8988T (cell line): ENCODE measurements at places on chromosomes 13 and 19.

GRCh38 chr19:51743405-51743804 is 8.3 kb downstream of the FPR1 start:
- no peak for DNase-seq

GRCh38 chr19:5131506-5132205 is 162.7 kb downstream of the KDM4B start:
- no peak for DNase-seq

DNA sequence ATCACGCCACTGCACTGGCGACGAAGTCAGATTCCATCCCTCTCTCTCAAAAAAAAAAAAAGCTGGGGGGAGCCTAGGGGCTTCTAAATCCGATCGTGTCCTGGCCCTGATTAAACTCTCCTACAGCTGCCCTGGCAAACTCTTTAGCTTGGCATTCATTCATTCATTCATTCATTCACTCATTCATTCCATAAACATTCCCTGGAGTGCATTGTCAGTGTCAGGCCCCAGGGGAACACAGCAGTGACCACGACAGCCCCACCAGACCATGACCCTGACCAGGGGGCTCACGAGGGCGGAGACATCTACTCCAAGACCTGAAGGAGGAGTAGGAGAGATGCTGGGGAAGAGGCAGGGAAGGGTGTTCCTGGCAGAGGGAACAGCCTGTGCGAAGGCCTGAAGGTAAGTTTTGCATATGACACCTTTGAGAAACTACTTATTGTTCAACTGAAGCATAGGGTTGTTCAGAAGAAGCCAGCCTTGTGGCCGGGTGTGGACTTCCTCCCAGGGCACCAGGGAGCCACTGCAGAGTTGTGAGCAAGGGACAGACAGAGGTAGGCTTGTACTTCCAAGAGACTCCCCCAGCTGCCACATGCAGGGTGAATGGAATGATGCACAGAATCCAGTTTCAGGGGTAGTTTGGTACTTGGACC is 24.5 kb downstream of the CEACAM16 start:
- no peak for DNase-seq

DNA sequence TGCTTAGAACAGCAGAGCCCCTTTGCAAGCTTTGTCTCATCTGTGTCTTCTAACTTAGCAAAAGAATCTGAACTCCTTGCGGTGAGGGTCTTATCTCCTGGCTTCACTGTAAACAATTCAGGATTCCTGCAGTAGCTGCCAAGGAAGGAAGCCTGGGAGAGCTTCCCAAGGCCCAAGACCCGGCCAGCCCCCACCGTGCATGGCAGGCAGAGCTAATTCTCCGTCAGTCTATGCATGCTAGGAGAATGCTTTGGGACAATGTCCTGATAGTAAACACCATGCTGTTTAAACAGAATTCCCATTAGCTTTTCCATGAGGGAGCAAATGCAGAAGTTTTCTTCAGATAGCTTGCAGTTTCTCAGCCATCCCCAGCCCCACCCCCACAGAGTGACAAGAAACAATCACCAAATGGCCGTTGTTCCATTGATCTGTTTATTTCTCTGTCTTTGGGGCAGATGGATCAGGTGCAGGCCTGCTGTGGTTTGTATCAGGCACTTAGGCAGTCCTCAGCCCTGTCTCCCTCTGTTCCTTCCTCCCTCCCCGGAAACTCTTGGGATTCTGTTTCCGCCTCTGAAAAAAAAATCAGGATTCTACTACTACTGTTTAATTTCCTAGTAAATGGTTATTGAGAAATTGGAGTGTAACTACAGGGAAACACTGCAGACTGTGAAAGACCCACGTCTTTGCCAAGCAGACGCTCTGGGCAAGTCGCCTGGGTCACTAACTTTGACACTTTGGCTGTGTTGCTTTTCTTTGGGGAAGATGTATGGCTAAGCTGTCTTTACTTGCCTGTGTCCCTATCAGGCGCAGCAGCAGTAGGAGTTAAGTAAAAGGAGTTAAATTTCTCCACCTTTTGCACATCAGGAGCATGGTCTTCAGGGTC is 40.7 kb upstream of the SPATA13 start:
- DNase-seq: no peak

DNA sequence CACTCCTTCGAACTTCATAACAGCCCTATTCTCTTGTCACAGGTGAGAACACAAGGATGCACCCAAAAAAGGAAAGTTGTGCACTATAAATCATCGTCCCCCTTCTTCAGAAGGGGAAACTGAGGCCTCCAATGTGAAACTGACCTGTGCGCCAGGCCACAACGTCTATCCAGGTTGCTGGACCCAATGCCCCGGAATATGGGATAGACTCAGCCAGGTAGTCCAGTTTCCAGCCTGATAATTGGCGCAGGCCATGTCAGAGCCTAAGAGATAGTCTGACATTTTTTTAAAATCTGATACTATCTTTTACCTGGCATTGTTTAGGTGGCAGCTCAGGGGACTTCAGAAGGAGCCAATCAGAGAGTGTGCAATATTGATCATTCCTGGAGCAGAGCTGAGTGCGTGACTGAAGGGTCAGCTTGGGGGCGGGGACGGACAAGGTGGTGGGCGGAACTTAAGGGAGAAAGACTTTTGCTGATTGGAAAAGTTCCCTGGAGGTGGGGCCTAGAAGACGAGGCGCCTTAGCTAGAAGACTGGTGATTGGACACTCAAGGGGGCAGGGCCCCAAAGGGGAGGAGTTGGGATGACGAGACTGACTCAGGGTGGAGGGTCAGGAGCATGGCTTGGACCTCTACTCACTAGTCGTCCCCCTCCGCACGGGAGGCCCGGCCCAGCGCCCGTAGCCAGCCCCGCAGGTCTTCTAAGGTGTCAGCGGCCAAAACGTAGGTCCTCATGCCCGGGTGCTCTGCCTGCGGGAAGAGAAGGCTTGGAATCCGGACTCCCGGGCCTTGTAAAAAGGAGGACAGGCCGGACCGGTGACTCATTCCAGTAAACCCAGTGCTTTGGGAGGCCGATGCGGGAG is 8.5 kb downstream of the PLEKHA4 start:
- DNase-seq: no peak

- no peak for DNase-seq
Measured at GRCh38 chr13:72983085-72983768, 75.6 kb upstream of the KLF5 start.

- DNase-seq: no peak
Measured at GRCh38 chr19:13920940-13921747, 15.1 kb downstream of the CC2D1A start.

DNA sequence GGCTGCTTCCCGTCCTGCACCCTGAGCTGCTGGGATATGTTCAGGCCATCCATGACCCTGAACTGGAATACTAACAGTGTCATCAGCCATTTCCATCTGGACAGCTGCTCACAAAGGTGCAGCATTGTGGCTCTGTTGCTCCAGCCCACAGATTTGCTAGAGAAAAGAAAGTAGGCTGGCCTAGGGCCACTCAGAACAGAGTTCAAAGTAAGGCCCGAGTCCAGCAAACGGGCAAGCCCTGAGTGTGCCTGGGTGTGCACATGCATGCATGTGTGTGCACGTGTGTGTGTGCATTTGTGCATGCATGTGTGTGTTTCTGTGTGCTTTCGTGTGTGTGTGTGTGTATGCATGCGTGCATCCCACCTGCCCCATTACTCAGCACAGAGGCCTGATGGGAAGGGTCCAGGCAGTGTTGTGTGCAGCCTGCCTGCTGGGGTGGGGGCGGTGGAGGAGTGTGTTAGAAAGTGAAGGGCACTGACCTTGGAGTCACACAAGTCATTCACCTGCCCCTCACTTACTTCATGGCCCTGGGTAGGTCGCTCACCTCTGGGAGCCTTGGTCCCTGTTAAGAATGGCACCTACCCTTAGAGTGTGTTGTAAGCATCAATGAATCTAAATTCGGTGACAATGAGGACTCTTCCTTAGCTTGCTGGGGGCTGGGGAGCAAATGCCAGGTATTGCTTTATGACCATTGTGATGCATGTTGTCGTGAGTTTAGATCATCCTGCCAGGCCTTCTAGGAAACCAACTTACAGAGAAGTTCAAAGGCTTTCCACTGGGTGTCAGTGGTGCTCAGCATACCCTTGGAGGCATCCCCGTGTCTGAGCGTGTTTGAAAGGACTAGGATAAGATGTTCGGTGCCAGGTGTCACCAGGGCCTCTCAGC is 53.2 kb downstream of the GPR12 start:
- peak; percentile 34 for DNase-seq

DNA sequence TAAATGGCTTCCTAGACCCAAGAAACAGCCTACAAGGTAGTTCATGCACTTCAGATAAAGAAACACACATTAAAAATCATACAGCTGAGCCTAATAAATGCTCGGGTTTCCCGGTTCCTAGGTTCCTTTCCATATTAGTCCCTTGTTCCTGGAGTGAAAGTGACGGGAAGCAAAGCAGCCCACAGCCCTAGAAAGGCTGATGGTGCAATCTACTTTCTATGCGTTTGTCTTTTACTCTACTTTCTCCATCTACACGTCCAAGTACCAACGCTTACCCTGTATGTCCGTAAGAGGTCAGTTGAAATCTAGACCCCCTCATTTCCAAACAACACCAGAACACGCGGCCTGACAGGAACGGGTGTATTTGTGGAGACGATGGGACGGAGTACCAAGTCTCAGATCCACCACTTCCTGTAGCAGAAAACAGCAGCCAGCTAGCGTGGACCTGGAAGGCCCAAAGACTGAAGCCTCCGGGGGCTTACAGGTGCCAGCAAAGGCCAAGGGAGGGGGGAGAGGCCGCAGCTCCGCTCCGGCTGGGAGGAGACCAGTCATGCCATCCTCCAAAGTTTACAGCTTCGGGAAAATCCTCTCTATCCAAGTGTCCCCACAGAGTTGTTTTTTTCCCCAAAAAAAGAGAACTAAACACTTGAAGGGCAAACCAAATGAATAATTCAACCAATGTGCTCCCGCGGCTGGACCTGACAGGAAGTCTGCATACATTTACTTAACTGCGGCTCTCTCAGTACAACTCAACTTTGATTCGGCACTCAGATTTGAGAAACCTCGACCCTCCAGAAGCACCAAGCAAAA is 34.1 kb downstream of the STK24 start:
- no peak for DNase-seq

- DNase-seq: no peak
Measured at GRCh38 chr19:31497709-31498108, 148.5 kb upstream of the TSHZ3 start.

DNA sequence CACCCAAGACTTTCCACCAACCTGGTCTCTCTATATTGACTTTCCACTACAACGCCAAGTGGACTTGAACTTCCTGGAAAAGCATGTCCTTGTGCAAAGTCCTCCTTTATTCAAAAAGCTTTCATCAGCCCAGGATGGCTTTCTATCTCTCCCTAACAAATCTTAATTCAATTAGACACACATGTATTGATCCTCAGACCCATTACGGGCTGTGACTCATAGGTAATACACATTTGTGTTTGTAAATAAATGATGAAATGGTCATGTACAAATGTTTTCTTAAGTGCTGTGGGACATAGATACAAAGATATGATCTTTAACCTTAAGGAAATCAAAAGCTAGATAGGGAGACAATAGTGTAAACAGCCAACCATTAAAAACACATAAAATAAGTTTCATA is 1189.7 kb downstream of the EFNB2 start:
- DNase-seq: no peak

- DNase-seq: no peak
Measured at GRCh38 chr19:48962029-48962848, 2.9 kb upstream of the FTL start.

GRCh38 chr19:49677231-49677900 is at the start of gene PRMT1:
PRMT1 (plus strand) TSS chr19:49677271; CDS start chr19:49677281, 10 bp downstream.
- peak; percentile 25 for DNase-seq

- no peak for DNase-seq
Measured at GRCh38 chr13:52383366-52383765, 22.6 kb downstream of the THSD1 start.

DNA sequence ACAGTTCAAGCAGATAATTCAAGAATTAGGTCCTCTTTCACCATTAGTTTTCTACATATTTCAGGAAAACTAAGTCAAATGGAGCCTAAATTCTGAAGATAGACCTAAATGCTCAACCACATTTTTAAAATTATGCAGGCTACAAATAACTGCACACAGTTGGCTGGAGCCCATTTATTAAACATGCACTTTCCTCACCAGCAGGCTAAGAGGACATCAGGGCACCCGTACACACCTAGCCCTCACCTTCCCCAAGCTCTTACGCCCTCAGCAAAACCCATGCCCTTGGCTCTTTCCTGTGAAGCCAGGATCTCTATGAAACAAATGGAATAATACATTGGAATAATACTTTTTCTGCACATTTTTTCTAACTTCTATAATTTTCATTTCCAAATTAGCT is 18.2 kb downstream of the IRS2 start:
- DNase-seq: no peak

GRCh38 chr19:51503896-51504295 is 2.3 kb upstream of the SIGLEC12 start:
- DNase-seq: no peak

DNA sequence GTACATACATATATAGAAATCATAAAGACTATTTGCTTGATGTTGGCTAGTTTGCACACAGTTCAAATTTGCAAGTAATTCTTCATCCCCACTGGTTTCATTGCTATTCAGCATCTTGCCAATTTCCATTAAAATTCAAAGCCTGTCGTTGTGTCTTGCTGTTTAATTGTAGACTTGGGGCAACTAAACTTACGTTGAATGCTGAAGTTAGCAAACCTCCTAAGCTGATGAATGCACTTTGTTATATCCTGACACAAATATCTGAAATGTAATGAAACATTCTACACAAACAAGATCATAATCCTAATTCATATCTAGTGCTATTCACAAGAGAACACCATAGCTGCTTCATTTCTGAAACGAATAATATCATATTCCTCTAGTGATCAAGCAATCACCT is 381.2 kb downstream of the ITGBL1 start:
- DNase-seq: no peak

- no peak for DNase-seq
Measured at GRCh38 chr19:7907122-7907521, 3.4 kb downstream of the MAP2K7 start.

- no peak for DNase-seq
Measured at GRCh38 chr13:45209229-45209628, 8.4 kb upstream of the KCTD4 start.

DNA sequence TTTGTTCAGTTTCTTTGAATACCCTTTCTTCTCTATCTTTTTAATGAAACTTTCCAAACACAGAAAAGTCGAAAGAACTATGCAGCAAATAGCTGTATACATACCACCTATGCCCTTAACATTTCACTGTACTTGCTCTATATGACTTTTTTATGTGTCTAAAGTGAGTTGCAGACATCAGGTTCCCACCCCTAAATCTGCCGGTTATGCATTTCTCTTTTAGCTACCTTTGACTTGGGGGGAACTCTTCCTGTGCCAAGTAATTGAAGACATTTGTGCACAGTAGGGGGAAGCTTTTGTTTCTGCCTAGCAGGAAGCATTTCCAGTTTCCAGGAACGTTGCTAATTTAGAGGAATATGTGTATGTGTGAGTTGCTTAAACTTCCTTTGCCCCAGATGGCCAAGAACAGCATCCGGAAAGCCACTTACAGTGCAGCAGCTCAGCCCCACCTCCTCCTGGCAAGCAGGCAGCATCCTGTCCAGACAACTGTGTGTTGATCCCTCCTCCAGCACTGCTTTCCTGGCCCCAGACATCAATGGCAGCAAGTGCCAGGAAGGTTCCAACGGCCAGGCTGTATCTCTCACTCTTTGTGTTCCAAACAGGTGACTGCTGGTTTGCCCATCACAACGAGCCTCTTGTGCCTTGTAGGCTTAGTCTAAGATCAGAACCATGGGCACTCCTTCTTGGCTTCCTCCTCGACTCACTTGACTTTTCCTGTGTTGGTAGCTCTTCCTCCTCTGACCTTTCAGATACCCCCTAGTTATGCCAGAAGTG is 14.7 kb upstream of the GRAMD1A start:
- DNase-seq: no peak

GRCh38 chr13:88472316-88472715 is 801.1 kb downstream of the SLITRK5 start:
- no peak for DNase-seq
